ENCODE measurements at places on chromosomes 11 and 22. TPM values are rescaled to one million over a fixed set of nuclear protein-coding genes. Genes with fewer than 3 reads are reported as not detected.

GRCh38 chr11:133197425-133197824 lies 334.9 kb downstream of the OPCML start:
- no peak for DNase-seq

- DNase-seq = no peak
Measured at GRCh38 chr11:69578167-69578566, 62.8 kb upstream of the CCND1 start.

DNA sequence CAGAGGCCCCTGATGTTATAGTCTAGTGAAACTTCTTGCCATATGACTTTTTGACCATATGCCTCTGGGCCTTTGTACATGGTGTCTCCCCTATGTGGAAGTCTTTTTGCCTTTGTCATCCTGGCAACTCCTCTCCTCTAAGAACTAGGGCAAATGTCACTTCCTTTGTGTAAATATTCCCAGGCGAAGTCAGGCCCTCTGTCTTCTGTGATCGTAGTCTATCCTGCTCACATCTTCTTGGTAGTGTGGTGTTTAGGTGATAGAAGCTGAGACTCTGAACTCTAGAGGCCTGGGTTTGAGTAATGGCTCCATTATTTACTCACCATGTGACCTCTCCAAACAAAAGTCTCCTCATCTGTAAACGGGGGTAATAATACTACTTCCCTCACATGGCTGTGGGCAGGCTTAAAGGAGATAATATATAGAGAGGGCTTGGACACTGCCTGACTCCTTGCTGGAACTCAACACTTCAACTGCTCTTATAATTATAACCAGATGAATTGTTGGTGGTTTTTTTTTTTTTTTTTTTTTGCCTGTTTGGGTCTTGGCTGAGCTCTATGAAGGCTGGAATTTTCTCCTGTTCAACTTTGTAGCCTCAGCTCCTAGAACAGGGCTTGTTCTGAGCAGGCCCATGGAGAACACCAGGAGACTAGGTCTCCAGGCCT lies 43.8 kb downstream of the INSC start:
- no peak for DNase-seq

DNA sequence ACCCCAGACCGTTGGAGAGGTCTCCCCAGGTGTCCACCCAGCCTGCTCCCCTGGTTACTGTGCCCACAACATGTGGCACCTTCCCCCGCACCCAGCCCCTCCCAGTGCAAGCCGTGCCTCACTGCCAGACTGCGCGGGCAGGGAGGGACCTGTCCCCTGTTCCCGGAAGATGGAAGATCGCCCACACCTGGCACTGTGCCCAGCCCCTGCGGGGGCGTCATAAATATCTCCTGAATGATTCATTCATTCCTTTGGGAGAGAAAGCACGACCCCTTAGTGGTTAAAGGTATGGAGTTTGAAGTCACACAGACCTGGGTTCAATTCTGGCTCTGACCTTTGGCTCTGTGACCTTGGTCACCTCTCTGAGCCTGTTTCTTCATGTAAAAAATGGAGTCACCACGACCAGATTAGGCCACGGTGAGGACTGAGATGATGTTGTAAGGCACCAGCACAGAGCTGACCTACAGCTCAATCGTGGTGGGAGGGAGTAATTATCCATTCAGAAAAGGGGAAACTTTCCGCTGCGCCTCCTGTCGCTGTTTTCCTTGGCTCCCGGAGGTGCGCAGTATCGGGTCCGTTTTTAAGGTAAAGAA lies 497 bp upstream of the SYT12 start:
- peak; percentile 55 for DNase-seq

GRCh38 chr11:126113012-126113411 lies 50.3 kb upstream of the CDON start:
- no peak for DNase-seq

GRCh38 chr11:90732486-90732885 lies 509.6 kb upstream of the CHORDC1 start:
- DNase-seq = no peak

- DNase-seq = no peak
Measured at GRCh38 chr22:29117799-29118477, 45.1 kb downstream of the KREMEN1 start.

- no peak for DNase-seq
Measured at GRCh38 chr11:113615098-113615497, 91.0 kb downstream of the TMPRSS5 start.

DNA sequence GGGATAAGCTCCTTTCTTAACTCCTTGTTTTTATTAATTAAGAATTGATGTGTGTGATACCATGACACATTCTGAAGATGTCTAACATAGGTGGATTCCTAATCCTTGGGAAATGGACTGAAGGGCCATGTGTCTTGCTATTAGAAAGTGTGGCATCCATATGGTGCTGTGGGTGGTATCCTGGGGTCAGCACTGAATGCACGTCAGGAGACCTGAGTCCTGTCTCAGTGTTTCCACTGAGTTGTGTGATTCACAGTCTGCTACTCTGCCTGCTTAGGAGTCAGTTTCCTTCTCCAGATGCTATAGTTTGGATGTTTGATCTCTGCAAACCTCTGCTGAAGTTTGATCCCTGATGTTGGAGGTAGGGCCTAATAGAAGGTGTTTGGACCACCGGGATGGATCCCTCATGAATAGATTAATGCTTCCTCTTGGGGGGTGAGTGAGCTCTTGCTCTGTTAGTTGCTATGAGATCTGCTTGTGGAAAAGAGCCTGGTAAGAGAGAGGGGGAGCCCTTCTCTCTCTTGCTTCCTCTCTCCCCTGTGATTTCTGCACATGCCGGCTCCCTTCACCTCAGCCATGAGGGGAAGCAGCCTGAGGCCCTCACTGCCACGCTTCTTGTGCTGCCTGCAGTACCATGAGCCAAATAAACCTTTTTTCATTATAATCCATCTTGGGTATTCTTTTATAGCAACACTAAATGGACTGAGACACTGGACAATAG lies 666.5 kb downstream of the NTM start:
- DNase-seq = no peak

GRCh38 chr11:19705936-19706335 lies 6.7 kb upstream of the NAV2 start:
- DNase-seq = no peak

GRCh38 chr11:43581370-43582023 lies 99.0 kb upstream of the HSD17B12 start:
- DNase-seq = no peak

DNA sequence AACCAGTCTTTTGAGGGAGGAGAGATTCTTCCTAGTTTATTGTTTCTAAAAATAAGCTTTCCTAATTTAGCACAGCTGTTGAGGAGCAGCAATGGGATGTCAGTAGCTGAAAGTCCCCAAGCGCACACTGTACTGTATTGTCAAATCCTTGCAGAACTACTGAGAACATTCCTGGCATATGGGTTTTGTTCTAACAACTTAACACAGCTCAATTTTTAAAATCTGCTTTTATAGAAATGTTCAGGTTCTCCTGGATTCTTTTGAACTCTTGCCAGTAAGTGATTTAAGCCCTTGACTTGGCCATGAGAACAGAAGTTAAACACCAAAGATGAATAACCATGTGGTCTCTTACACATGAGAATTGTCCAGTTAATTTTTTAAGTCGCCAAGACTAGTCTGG lies 218.6 kb downstream of the FAT3 start:
- no peak for DNase-seq

- DNase-seq = no peak
Measured at GRCh38 chr11:62627713-62628112, 5.9 kb upstream of the B3GAT3 start.

DNA sequence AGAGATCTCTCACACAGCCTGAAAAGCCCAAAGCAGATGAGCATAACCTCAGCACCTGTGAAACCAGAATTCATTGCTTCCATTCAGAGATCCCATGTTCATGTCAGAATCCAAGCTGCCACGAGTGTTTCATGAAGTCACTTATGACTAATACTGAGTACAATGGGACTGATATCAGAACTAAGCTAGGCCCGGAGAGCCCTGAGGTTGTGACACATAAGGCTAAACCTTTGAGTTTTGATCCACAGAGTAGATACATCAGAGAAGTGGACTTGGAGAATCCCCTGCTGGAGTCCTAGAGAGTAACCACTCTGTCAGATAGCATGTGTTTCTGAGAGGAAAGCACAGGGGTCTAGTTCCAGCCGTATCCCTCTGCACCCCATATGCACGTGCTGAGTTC lies 890 bp upstream of the GLYATL1 start:
- DNase-seq = no peak

GRCh38 chr22:24819911-24820461 lies 14.0 kb downstream of the SGSM1 start:
- DNase-seq = peak; percentile 85

- DNase-seq = no peak
Measured at GRCh38 chr11:10529279-10529678, 11.7 kb downstream of the RNF141 start.

DNA sequence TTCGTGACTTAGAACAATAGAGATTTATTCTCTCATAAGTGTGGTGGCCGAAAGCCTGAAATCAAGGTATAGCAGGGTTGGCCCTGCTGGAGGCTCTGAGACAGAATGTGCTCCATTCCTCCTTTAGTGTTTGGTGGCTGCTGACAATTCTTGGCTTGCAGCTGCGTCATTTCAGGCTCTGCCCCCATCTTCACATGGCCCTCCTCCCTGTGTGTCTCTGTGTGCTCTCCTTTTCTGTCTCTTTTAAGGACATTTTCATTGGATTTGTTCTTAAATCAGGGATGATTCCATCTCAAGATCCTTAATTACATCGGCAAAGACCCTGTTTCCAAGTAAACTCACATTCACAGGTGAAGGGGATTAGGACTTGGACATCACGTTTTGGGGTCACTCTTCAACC lies 10.2 kb upstream of the APOL6 start:
- no peak for DNase-seq

- no peak for DNase-seq
Measured at GRCh38 chr22:25392584-25392983, 171.9 kb upstream of the GRK3 start.

The SAA2 gene
- 14.2 TPM for total RNA-seq

The TESMIN gene
- 20.7 TPM for total RNA-seq

The APOC3 gene
- not detected for total RNA-seq

The CCDC81 gene
- total RNA-seq = 0.53 TPM

The ART1 gene
- total RNA-seq = not detected

The CDON gene
- 10.5 TPM for total RNA-seq

The ATP6V1E1 gene
- total RNA-seq = 98.4 TPM

The SPON1 gene
- 91.4 TPM for total RNA-seq

The ZNF280A gene
- total RNA-seq = not detected

The OLFML1 gene
- 2.8 TPM for total RNA-seq

The SLCO2B1 gene
- total RNA-seq = 50.3 TPM

The SEZ6L gene
- 0.32 TPM for total RNA-seq

The RASSF10 gene
- total RNA-seq = 1.4 TPM

The TEX12 gene
- total RNA-seq = 0.42 TPM

The CRYBA4 gene
- 0.47 TPM for total RNA-seq

Measured in colonic mucosa (tissue), 4 donors.